Stimulated activated CD8-positive, alpha-beta memory T cell treated with anti-CD3 and anti-CD28 coated beads, Interleukin-4, amount 100 ng/mL, for 48 hours (primary cell): ENCODE measurements at places on chromosomes 11 and 22.

GRCh38 chr11:79413268-79413667, 27.6 kb downstream of the TENM4 start:
- no peak for DNase-seq

DNA sequence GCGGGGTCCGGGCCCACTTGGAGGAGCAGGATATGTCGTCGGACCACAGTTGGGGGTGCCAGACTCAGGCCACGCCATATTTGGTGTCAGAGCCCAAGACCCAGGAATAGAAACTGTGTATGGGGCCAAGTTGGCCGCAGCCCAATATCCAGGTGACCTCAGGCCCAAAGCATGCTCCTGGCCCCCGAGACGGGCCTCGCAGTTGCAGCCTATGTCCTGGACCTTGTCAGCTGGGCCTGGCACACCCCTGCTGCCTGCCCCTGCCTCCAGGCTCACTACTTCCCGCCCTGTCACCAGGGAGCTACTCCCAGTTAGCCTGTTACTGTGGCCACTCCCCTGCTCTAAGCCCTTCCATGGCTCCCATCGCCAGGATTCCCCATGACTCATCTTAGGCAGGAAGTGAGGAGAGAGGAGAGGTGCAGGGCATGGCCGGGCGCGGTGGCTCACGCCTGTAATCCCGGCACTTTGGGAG, 23.1 kb downstream of the A4GALT start:
- no peak for DNase-seq

DNA sequence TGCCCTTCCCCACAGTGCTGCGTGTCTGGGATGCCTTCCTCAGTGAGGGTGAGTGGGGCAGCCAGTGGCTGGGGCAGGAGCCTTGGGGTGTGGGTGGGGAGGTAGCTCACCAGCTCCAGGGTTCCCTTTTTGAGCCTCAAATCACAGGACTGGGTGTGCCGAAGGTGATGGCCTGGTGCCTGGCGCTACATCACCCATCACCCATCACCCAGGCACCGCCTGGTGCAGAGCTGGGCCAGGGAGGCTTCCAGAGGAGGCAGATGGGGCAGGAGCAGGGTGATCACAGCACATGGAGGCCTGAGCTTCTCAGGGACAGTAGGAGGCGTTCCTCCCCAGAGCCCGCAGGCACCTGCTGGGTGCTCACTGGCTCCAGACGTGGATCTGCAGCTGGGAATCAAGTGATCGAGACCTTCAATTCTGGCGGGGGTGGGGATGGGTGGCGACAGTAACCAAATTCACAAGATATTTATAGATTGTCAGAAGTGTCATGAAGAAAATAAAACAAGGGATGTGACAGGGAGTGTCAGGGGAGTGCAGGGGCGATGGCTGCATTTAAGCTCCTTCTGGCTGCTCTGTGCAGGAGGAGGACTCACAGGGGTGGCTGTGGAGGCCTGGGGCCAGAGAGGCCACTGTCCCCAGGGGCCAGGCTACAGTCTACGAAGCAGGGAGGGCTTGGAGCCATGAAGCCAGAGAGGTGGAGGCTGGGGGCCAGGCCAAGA, 3.2 kb downstream of the TBC1D10C start:
- no peak for DNase-seq

DNA sequence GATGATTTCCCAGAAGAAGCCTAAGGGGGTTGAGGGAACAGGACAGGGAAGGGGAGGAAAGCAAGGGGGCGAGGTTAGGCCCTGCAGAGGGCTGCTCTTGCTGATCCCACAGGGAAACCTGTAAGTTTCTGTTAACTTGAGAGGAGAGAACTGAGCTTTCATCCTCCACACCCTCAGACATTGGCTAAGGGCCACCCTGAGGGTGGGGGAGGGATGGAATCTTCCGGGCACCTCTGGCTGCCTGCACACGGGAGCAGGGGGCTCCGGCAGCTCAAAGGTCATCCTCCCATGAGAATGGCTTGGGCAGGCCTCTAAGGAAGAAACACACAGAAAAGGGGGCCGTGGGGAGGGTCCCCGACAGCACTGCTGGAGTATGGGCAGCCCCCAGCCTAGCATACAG, 108.1 kb downstream of the TSPAN18 start:
- no peak for DNase-seq

DNA sequence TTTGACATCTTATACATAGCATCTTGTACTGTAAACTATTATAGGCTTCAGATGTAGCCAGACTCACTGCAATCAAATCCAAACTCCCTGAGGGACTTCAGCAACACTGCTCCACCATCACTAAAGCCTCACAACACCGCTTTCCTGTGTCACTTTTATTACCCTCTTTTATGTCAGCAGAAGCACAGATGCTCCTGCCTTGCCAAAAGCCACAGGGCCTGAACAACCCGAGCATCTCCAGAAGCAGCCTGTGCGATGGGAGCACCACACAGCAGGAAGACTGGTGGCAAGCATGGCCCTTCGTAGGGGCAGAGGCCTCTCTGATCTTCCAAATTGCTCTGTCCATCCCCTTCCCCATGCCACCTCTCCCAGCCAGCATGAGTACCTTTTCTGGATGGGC, 22.9 kb downstream of the TMEM123 start:
- no peak for DNase-seq

- DNase-seq = no peak
Observed at GRCh38 chr11:111836721-111837120, 34.7 kb downstream of the ALG9 start.

GRCh38 chr22:24516301-24516737, 21.2 kb downstream of the UPB1 start:
- no peak for DNase-seq

DNA sequence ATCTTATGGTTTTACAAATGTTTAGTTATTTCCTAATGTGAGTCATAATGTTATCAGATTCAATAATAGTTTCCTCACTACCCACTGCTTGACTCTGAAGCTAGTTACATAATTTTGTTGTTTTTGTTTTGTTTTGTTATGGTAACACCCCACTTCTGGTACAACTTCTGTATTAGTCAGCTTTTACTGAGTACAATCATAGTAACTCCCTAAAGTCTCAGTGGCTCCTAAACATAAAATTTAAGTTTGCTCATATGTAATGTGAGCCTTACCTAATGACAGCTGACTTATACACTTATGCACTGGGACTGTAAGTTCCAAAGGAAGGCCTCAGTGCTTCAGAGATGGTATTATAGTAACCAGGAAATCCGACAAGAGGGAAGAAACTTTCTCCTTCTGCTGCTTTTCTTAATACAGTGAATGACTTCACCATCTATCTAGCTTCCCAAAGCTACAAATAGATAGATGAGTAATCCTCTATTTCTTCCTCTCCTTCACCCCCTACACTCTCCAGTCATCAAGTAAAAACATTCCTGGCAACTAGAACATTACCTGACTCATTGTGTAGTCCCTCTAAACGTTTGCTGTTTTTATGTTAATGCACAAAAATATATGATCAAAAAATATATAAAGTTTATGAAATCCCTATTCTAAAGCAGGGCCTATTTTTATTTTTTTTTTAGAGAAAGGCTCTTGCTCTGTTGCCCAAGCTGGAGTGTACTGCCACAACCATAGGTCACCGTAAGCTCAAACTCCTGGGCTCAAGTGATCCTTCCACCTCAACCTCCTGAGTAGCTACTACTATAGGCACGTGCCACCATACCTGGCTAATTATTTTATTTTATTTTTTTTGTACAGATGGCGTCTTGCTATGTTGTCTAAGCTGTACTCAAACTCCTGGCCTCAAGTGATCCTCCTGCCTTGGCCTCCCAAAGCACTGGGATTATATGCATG, 563.0 kb downstream of the SOX6 start:
- DNase-seq = no peak
